ENCODE measurements at places on chromosomes 3 and 15.

- no peak for DNase-seq
Measured at GRCh38 chr3:123082370-123083065, 15.7 kb downstream of the PDIA5 start.

- no peak for DNase-seq
Measured at GRCh38 chr15:66565741-66566144, at the start of gene LCTL. LCTL (minus strand) TSS chr15:66565998; CDS start chr15:66565365, 633 bp downstream.

GRCh38 chr15:101489599-101490407 lies at the start of gene PCSK6:
PCSK6 (minus strand) TSS chr15:101489707; CDS start chr15:101489670, 37 bp downstream.
- DNase-seq, result no peak

GRCh38 chr3:65371053-65371452 lies 667.7 kb downstream of the MAGI1 start:
- DNase-seq, result no peak

- DNase-seq, result no peak
Measured at GRCh38 chr15:50248994-50249582, 16.4 kb downstream of the HDC start.

DNA sequence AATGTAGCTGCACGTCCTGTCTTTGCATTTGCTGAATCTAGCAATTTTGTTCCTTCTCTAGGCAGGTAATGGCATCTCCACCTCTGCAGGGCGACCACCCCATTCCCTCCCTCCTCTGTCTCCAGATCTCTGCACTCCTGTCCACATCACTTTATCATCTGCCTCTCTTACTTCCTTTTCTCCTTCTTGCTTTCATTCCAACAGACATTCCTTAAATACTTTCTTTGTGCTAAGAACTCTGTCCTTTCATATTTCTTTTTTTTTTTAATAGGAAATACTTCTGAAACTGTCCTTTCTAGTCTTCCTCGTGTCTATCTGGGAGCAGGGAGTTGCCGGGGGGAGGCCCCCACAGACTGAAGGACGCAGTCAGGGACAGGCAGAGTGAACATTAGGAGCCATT lies 7.2 kb downstream of the ITIH3 start:
- DNase-seq, result no peak

- no peak for DNase-seq
Measured at GRCh38 chr3:123150449-123151215, 51.1 kb upstream of the SEC22A start.

DNA sequence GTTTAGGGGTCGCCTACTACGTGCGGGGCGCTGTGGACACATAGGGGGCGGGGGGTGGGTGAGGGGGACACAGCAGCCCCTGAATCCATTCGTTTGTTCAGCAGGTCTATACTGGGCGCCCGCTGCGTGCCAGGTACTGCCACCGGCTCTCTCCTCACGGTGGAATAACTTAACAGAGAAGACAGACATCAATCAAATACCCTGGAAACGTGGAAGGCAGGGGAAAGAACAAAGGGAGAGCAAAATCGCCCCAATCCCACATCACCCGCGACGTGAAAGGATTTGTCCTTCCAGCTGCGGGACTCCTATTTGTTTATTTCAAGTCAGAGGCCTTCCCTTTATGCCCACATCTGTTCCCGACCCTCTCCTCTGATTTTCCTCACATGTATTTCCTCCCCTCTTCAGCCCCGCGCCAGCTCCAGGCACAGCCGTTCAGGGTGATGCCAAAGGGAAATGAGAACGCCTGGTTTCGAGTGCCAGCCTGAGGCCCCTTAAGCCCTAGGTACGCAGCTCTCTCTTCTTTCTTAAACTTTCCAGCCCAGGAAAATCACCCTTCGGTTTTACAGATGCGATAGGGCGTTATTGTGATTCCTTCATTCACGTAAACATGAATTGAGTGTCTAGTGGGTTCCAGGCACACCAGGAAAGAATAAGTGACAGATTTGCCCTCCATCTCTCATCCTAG lies 726 bp upstream of the PROK2 start:
- no peak for DNase-seq

DNA sequence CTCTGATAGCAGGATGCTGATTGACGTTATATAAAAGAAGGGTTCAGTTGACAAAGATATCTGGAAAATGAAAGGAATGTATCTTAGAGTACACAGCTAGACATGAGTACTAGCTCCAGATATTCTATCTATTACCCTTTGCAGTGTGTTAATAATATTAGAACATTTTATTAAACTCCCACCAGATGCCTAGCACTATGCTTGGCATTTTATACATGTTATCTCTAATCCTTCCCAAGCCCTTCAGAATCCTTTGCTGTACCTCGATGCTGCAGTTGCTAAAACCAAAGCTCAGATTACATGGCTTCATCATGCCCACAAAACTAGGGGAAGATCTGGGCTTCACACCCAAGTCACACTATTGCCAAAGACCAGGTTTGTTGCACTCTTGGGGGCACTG lies 350.1 kb upstream of the AZI2 start:
- no peak for DNase-seq

- DNase-seq, result no peak
Measured at GRCh38 chr3:101453961-101454360, 59.1 kb downstream of the SENP7 start.

GRCh38 chr15:75928680-75929608 lies 25.3 kb downstream of the FBXO22 start:
- DNase-seq, result no peak

GRCh38 chr3:119322021-119322834 lies 28.0 kb downstream of the ARHGAP31 start:
- no peak for DNase-seq

- DNase-seq, result no peak
Measured at GRCh38 chr15:85718271-85718971, 76.3 kb downstream of the KLHL25 start.

GRCh38 chr3:14346642-14347041 lies 55.8 kb upstream of the SLC6A6 start:
- no peak for DNase-seq

DNA sequence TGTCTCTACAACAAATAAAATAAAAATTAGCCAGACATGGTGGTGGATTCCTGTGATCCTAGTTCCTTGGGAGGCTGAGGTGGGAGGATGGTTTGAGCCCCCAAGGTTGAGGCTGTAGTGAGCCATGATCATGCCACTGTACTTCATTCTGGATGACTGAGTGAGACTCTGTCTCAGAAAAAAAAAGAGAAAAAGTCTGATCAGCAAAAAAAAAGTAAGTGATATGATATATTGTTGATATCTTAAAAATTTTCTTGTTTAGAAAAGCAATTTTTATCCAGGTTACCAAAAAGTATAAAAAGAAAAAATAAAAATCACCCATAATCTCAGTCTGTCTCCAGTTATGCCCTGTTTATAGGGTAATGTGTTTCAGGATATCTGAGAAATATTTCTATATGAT lies 251.4 kb downstream of the OTOL1 start:
- DNase-seq, result no peak

GRCh38 chr15:95470529-95470928 lies 860.0 kb upstream of the NR2F2 start:
- no peak for DNase-seq

DNA sequence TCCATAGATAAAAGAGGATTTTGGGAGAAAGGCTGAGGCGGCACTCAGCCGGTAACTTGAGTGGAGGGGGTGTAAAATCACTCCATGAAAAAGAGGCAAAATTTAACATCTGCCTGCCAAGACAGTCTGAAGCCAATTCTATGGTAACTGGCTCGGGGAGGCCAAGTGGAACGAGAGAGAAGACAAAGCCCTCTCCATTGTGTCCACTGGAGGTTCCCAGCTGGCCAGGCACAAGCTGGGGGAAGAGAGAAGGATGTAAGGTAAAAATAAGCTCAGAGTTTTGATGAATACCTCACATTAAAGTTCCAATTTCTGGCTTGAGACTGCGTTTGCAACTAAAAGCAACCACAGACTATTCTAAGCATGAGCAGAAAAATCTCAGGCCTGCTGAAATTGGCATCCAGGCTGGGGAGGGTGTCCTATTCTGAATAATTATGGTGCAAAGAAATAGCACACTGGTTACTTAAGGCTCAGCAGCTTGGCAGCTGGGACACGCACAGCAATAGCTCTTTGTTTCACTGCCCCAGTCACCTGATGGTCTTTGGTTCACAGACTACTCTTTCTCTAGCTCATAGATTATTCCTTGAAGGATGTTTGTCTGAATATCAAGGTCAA lies 48.8 kb downstream of the CHRD start:
- no peak for DNase-seq

GRCh38 chr3:101824702-101825101 lies 24.6 kb upstream of the NFKBIZ start:
- DNase-seq, result no peak

GRCh38 chr3:12659316-12660015 lies 4.5 kb downstream of the RAF1 start:
- no peak for DNase-seq

DNA sequence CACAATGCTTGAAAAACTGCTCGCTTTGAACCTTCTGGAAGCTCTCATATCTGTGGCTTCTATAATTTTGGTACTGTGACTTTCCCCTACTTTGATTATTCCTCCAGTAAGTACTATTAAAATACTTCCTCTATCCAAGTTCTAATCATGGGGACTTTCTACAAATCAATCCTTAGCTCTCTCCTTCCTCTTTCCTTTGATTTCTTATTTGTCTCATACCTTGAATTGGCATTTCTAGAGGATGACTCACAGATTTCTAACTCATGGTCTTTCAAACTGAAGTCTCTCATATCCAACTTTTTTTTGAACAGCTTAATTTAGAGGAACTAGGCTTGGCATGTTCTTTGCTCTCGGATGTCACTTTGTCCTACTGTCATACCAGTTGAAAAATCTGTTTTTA lies 241.8 kb downstream of the TBC1D5 start:
- DNase-seq, result no peak

DNA sequence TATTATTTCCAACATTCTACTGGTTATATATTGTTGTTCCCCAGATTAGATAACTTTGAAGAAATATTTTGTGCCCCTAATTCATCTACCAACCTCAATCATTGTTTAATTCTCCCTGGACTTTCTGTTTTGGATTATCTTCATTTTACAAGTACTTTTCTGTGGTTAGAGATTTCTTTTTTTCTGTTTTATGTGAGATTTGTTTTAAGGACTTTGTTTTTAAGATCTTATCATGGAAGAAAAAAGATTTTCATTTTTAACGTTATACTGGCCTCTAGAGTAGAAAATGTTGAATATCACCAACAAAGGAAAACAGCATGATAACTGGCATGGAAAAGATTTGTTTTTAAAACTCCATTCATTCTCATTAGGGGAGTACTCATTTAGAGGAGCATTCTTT lies 210.9 kb upstream of the KCNMB2 start:
- no peak for DNase-seq

GRCh38 chr15:40439461-40439959 lies 1.2 kb upstream of the BAHD1 start:
- DNase-seq, result no peak

DNA sequence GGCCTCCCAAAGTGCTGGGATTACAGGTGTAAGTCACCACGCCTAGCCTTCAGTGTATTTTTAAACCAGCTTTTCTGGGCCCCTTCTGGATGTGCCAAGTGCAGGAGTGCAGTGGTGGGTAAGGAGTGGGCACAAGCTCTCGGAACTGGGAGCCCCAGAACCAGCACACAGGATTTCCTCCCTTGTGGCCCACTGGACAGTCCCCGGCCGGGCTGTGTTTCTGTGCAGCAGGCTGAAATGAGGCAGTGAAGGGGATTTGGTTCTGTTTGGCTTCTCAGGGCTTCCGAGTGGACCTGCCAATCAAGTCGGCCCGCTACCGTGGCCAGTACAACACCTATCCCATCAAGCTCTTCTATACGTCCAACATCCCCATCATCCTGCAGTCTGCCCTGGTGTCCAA lies 14.4 kb downstream of the SEC61A1 start:
- DNase-seq, result no peak

DNA sequence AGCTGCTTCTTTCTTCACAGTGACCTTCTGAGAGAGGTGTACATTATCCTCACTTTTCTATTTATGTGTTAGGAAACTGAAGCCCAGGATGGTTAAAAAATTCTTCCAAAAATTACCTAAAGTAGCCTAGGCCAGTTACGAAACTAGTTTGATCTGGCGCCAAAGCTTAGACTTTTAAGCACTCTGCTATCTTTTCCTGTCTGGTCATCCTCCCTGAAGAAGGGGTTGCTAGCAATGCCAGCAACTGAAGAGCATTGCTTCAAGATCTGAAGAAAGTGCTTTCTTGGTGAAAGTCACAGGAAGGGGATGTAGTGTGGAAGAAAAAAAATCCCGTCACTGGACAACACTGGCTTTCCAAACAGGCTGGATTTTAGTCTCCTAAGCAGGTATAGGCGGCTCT lies 618.8 kb upstream of the GRM7 start:
- no peak for DNase-seq

- no peak for DNase-seq
Measured at GRCh38 chr3:179613807-179614206, 9.2 kb downstream of the NDUFB5 start.

DNA sequence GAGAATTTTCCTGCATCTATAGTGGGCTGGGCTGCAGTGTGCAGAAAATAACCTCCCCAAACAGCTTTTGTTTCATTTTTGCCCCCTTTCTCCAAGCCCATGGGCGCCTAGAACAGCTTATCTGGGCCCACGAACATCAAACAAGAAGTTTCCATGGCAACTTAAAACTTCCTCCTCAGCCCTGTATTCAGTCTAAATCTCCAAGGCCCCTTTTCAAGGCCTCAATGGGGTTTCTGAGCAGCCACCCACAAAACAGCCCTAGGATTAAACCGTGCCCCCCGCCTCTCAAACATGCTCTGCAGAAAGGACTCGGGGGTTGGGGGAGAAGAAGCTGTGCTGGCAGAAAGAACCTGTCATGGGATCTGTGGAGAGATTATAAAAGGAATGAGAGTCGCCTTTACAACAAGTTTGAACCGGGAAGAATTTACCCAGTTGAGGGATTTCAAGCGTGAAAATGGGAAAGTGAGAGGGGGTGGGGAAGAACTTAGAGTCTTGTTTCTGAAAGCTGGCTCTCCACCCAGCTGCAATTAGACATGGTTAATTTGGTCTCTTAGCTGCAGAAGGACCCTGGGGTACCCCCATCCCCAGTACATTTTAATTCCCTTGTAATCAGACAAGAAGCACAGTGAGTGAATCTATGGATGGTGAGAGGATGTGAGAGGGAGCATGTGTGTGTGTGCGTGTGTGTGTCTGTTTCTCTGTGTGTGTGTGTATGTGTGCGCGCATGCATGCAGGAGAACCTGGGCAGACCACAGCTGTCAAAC lies 4.3 kb upstream of the FAM107A start:
- DNase-seq, result no peak

GRCh38 chr3:173748105-173748504 lies 350.6 kb downstream of the NLGN1 start:
- DNase-seq, result no peak

- DNase-seq, result no peak
Measured at GRCh38 chr3:127987309-127987995, 64.8 kb upstream of the SEC61A1 start.

DNA sequence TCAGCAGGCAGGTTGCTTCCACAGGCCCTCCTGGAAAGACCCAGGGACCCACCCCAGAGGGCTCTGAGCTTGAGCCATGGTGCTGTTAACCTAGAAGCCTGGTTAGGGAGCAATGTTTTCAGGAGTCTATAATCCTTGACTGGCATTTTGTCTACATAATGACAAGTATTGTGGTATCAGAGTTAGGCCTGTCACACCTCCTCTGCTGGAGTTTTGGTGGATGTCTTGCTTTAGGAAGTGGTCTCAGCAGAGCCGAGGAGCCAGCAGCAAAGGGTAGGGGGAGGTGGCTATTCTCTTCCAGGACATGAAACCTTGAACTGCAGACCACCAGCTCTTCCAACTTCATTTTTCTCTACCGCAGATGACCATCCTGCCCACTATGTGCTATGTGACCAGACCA lies 76.1 kb downstream of the CLSTN2 start:
- DNase-seq, result no peak

GRCh38 chr3:31590650-31591049 lies 57.9 kb downstream of the STT3B start:
- no peak for DNase-seq
